ENCODE measurements at places on chromosomes 1 and 21. TPM values are rescaled to one million over a fixed set of nuclear protein-coding genes. Genes with fewer than 3 reads are reported as not detected.

Gene HSD3B1
- not detected for total RNA-seq

Gene PPIH
- total RNA-seq: 21.1 TPM

Gene AMPD1
- total RNA-seq: not detected

Gene SIM2
- total RNA-seq: 0.88 TPM

Data from heart left ventricle (tissue), 16 donors.